ENCODE measurements at places on chromosomes 16 and 17.

DNA sequence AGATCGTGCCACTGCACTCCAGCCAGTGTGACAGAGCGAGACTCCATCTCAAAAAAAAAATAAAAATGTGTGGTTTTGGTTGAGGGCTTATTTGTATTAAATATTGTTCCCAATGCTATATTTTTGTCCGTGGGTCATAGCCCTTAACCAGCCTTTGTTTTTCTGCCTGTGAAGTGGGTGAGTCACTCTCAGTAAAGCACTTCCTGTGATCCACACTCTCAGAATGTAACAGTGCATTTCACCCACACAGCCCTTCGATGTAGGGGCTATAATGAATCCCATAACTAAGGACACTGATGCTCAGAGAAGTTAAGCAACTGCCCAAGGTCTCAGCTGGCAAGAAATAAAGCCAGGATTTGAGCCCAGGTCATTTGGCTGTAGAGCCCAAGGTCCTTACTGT is 34.7 kb upstream of the POLR3E start:
- DNase-seq: no peak

GRCh38 chr16:1426734-1427471 is 4.0 kb upstream of the PERCC1 start:
- no peak for DNase-seq

DNA sequence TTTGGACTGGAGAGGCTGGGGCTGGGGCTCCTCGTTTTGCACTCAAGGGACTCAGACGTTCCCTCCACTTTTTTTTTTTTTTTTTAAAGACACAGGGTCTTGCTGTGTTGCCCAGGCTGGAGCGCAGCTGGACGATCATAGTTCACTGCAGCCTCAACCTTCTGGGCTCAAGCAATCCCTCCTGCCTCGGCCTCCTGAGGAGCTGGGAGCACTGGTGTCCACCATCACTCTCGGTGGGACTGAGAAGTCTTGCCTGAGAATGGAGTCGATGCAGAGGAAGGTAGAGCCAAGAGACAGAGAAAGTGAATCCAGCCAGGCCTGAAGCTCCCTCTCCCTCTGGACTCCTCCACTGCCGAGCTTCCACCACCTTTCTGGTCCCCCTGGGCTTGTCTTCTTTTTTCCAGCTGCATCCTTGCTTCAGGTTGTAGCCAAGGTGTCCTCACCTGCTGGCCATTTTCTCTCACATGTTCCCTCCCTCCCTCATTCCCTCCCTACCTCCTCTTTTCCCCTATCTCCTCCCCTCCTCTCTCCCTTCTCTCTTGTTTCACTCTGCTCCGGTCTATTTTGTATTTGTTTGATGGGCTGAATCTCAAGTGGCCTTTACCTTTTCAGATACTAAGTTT is 233.8 kb downstream of the SNX29 start:
- DNase-seq: no peak

DNA sequence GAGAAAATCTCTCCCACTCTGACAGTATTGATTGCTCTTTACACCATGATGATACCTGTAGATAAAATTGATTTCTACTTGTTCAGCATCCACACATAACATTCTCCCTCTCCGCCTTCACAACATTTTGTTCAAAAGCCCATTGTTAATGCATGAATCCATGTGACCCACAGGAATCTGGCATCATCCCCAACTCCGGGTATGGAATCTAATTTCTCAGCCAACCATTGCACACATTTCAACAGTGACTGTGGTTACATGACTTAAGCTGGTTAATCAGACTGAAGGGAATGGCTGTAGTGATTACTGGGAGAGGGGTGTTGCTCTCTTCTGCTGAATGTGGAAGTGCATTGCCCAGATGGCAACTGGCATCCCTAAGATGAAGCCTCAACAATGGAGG is 161.4 kb upstream of the C16orf82 start:
- peak; percentile 3 for DNase-seq

DNA sequence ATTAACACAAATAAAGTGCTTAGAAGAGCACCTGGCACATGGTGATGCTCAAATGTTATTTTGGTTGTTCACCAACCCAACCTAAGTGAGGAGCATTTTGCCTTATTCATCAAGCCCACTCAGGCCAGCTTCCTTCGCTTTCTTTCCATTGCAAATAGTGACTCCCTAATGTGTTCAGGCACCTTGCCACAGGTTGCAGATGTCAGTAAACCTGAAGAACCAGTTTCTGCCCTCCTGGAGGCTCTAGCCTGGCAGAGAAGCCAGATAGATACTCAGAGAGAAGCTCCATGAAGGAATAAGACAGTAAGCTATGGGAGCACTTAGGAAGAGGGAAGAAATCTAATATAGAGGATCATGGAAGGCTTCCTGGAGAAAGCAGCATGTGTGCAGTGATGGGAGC is 23.9 kb downstream of the GPR139 start:
- no peak for DNase-seq

DNA sequence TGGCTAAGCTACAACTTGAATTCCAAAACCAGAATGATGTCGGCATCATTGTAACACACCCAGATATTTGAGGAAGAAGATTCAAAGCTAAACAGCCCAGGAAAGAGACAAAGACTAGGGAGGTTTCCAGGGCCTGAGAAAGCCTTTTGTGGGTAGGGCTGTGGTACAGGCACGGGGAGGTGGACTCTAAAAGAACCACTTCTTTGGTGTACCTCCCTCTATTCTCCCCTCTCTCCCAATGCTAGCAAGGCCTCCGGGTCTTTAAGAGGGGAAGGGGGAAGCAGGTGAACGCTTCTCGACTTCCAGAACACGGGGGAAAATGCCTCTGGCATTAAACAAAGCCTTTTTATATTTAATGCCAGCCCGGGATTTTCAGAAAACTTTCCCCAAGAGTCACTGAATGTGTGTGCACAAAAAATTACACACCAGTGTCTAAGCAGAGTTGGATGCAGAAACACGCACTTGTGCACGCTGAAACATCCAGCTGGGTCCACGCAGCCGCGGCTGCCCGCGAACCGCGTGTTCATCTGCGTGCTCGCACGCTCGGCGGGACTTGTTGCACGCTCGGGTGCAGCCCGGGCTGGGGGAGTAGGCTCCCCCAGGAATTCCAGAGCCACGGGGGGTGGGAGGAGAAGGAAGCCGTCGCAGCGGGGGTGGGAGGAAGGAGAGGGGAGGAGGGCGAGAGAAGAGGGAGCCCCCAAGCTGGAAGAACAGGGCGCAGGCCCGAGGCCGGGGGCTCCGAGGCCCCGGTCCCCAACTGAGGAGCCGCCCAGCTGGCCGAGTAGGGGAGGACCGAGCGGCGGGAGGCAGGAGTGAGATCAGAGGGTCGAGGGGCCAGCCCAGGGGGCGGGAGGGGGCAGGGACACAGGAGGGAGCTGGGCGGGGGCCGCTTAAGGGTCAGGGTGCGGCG is 20.1 kb upstream of the ZNF423 start:
- DNase-seq: no peak

DNA sequence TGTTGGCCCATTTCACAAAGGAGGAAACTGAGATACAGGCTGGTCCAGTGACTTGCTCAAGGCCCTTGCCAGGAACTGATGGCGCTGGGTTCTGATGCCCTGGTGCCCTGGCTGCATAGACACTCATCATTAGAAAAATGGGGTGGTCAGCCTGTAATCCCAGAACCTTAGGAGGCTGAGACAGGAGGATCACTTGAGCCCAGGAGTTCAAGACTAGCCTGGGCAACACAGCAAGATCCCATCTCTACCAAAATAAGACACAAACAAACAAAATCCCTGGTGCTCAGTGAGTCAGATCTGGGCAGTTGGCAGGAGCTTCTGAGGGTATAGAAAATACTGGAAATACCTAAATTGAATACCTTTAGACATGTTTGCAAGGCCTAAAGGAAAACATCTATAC is 41.1 kb upstream of the KIFC3 start:
- DNase-seq: no peak

GRCh38 chr17:47989159-47989558 is 18.2 kb downstream of the CDK5RAP3 start:
- no peak for DNase-seq

- DNase-seq: no peak
Measured at GRCh38 chr16:65044873-65045272, 77.0 kb downstream of the CDH11 start.

- DNase-seq: no peak
Measured at GRCh38 chr17:35376245-35376644, 2.8 kb upstream of the SLFN11 start.

DNA sequence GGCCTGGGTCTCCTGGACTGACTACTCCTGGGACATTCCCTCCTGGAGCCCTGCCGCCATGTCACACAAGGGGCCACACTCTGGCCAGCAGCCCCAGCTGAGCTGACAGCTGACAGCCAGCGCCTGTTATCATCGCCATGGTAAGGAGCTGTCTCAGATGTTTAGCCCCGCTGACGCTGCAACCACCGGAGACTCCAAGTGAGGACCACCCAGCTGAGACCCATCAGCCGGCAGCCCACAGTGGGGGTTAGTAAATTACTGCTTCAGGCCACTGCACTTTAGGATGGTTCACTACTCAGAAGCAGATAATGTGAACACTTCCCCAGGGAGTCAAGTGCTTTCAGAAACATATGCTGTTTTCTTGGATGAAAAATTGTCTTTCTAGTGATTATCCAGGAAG is 14.6 kb upstream of the SPHK1 start:
- no peak for DNase-seq

GRCh38 chr16:4085405-4085970 is 30.8 kb downstream of the ADCY9 start:
- DNase-seq: no peak

DNA sequence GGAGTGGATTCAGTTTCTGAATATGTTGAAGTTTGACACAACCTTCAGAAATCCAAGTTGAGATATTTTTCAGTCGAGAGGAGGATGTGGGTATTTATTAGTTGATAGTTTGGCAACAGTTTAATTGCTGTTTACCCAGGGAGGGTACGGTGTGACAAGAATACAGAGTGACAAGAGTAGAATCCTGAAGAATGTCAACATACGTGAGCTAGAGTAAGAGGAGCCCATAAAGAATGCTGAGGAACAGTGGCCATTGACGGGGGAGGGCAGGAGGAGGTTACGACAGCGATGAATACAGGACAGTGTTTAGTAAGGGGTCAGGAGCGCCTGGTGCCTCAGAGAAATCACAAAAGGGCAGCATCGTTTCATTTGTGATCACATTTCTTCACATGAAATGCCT is 76.5 kb downstream of the AATF start:
- DNase-seq: no peak

DNA sequence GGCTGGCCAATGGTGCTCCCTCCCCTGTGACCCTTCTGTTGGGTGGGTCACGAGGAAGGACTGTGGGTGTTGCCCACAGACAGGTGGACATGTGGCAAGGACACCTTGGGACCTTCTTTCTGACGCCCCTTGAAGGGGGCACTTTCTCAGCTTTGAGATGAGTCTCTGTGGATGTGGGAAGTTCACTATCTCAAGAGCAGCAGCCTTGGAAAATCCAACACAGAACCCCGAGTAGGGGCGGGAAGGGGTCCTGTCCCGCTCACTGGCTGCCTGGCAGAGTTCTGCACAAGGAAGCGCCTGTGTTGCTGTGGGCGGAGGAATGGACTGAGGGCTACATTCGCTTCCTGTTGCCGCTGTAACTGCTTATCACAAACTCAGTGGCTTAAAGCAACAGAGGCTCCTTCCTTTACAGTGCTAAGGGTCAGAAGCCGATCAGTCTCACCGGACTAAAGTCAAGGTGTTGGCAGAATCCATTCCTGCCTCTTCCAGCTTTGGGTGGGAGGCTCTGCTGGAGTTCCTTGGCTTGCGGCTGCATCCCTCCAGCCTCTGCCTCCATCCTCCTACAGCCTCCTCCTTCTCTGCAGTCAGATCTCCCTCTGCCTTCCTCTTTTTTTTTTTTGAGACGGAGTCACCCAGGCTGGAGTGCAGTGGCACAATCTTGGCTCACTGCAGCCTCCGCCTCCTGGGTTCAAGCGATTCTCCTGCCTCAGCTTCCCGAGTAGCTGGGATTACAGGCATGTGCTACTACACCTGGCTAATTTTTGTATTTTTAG is 305.2 kb downstream of the SEC14L1 start:
- no peak for DNase-seq

GRCh38 chr16:1167276-1168107 is 14.6 kb downstream of the CACNA1H start:
- DNase-seq: peak; percentile 76

DNA sequence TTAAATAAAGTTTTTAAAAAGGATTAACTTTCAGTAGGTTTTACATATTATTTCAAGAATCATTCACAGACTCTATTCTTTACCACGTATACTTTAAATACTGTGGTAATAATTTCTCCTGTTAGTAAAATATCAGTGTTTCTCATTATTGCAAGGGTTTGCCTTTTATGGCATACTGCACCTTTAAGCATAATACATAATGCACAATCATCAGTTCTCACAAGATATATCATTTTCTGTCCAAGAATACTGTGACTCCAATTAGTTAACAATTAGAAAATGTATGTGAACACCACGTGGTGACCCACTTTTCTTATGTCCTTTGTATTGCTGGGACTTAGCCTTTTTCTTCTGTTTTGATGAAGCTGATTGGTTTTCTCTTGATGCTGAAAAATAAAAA is 25.7 kb downstream of the NME2 start:
- no peak for DNase-seq

DNA sequence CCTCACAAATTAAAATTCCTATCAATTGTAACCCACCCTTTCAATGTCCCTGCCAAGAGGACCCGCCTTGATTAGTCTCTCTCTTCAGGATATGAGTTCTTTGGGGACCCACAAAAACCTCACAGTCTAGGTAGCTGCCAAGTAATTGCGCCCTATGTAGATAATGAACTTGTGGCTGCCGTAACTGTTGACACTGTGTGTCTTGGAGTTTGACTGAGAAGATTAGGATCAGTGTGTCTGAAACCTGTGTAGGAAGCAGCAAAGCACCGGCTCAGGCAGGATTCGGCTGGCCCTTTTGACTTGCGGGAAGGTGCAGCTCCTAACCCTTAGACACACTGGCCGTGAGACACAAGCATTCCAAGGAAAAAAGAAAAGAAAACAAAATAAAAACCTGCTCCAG is 17.8 kb upstream of the SLC6A4 start:
- DNase-seq: no peak

DNA sequence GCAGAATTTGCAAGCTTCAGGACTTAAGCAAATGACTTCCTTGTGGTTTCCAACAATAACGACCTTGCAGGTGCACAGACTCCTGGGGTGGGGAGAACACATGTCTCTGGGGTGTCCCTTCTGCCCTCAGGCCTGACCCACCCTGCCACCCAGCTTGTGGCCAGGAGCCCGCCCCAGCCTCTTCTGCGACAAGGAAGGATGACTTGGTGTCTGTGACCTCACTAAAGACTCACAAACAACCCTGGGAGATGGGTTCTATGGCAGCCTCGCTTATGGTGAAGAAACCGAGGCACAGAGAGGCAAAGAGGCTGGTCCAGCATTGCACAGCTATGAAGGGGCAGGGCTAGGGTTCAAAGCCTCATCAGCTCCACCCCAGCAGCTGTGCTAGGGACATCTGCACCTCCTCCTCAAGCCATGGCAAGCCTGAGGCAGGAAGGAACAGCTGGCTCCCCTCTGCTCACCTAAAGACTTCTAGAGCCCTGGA is 2.6 kb downstream of the ATP2A3 start:
- no peak for DNase-seq

GRCh38 chr16:11398851-11399250 is 53.6 kb downstream of the RMI2 start:
- DNase-seq: no peak

All from putamen (tissue), 1 donor.